Ovary (tissue), 10 donors: ENCODE measurements at places on chromosomes 13 and 19. TPM values are rescaled to one million over a fixed set of nuclear protein-coding genes. Genes with fewer than 3 reads are reported as not detected.

Gene ERICH6B
- not detected for total RNA-seq

Gene DNAAF3
- not detected for total RNA-seq

Gene FRY
- 36.7 TPM for total RNA-seq

Gene CLEC4G
- total RNA-seq = 0.95 TPM

Gene KIR2DL3
- not detected for total RNA-seq

Gene ZNF285
- 2.6 TPM for total RNA-seq

Gene CCDC8
- 82.6 TPM for total RNA-seq

DNA sequence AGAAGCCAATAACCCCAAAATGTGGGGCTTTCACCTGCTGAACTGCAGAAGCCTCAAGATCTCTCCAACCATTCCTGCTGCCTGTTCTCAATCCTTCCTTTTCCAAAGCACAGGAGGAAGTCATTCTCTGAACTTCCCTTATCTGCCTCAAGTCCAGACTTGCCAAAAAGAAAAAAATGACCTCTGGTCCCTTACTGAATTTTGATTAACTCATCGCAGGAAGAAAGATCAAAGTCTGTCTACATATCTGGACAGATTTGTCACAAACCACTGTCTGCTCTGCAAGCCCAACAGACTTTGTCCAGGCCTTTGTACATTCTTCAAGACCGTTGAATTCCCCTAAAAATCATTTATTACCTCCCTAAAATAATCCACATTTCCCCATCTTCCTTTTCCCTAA, 126.5 kb upstream of the NBEA start:
- peaks cover 2% of the 10 kb centered on the region for H3K4me1 ChIP-seq
- H3K4me3 ChIP-seq = no peak overlapping the region
- DNase-seq = no peak
- H3K27me3 ChIP-seq = no peaks in the 10 kb centered on the region

DNA sequence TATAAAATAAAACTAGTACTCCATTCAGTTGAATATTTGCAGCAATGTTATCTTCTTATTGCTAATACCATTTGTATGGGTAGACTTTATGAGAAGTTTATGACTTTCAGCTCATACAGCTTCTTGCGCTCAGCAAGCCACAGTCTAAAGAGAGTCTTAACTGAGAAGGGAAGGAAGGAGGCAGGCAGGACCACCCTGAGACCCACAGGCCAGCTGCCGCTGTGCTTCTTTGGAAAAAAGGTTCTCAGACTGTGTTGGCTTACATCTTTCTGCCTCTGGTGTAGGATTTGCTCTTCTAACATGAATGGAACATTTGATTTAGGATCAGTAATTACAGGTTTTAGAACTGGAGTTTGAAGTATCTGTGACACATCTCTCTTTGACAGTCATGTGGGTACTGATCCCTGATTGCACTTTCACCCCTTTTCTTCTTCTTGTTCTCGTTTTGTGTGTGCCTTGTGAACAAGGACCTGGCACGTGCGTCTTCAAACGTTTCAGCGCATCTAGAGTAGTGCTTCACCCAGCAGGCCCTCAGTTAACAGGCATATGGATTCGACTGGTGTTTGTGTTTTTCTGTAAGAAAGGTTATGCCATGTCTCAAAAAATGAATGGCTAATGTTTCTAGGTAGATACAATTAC, 7.1 kb upstream of the GPR18 start:
- H3K27me3 ChIP-seq = no peaks in the 10 kb centered on the region
- H3K4me3 ChIP-seq = no peak overlapping the region
- H3K36me3 ChIP-seq = no peaks in the 10 kb centered on the region

GRCh38 chr13:27279506-27279905, 8.9 kb downstream of the RASL11A start:
- H3K27me3 ChIP-seq = no peaks in the 10 kb centered on the region
- H3K4me1 ChIP-seq = peaks cover 2% of the 10 kb centered on the region

DNA sequence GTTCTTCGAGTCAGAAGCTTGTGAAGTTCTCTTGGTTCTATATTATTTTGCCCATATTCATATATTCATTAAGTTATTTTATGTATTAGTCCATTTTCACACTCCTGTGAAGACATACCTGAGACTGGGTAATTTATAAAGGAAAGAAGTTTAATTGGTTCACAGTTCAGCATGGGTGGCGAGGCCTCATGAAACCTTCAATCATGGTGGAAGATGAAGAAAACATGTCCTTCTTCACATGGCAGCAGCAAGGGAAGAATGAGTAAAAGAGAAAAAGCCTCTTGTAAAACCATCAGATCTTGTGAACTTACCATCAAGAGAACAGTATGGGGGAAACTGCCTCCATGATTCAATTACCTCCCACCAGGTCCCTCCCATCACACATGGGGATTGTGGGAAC, 182.3 kb downstream of the GPC5 start:
- no peak overlapping the region for H3K4me3 ChIP-seq
- H3K36me3 ChIP-seq = no peaks in the 10 kb centered on the region
- no peak for DNase-seq
- H3K27ac ChIP-seq = no peak overlapping the region
- H3K27me3 ChIP-seq = no peaks in the 10 kb centered on the region

DNA sequence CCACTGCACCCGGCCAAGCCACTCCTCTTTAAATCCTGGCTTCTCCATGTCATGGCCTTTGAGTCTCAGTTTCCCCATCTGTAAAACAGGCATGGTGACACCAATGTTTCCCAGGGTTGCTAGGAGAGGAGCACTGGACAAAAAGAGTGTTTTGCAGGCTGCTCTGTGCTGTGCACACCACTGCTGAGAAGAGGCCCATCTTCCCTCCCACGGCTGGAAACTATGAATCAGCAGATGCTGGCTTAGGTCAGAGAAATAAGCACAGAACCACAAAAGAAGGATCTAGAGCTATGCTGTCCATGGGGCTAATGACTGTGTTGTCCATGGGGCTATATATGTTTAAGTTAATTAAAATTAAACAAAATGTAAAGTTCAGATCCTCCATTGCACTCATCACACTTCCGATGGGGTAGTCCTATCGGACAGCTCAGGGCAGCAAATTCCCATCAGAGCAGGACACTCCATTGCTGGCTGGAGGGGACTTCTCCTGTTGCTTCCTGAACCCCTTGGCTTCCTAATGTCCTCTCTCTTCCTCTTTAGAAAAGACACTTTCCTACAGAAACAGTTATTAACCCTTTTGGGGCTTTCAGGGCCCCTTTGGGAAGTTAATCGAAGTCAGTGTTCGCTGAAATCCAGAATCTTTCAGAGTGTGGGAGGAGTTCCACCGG, 37.1 kb downstream of the TSHZ3 start:
- peaks cover 4% of the 10 kb centered on the region for H3K4me1 ChIP-seq
- H3K27me3 ChIP-seq = no peaks in the 10 kb centered on the region
- H3K4me3 ChIP-seq = no peak overlapping the region

- no peak overlapping the region for H3K27ac ChIP-seq
- DNase-seq = no peak
- peaks cover 2% of the 10 kb centered on the region for H3K4me1 ChIP-seq
- H3K4me3 ChIP-seq = no peak overlapping the region
Measured at GRCh38 chr13:21328201-21328600, 130.9 kb downstream of the ZDHHC20 start.

DNA sequence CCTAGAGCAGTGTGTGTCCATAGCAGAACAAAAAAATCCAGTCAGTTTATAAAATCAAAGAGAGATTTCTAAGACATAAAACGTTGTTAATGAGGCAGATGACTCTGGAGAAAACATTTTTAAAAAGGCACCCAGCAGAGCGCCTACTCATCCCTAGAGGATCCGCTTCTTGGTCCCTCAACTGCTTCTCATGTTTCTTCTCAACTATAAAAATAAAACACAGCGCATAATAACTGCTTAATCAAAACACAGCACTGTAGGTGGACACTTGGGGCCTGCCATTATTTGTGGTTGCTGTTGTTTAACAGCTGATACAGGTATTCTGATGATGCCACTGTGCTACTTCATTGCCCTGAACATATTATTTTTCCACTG, 347.9 kb downstream of the FGF9 start:
- no peaks in the 10 kb centered on the region for H3K36me3 ChIP-seq
- H3K27ac ChIP-seq = no peak overlapping the region
- DNase-seq = no peak
- H3K4me1 ChIP-seq = no peaks in the 10 kb centered on the region
- H3K4me3 ChIP-seq = no peak overlapping the region

DNA sequence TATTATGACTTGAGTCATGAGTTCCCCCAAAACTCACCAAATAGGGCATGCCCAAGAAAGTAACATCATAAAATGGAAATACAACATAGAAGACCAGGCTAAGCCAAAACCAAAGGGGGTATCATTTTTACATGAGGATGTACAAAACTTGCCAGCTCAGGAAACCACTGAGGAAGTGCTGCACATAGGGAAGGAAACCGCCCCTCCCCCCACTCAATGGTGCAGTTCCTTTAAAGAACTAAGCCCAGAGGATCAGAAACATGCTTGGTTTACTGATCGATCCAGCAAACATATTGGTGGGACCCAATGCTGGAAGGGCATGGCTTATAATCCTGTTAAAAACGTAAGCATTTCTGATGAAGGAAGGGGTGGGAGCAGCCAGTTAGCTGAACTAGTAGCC, 4.2 kb upstream of the ZNF486 start:
- no peaks in the 10 kb centered on the region for H3K4me1 ChIP-seq
- H3K36me3 ChIP-seq = no peaks in the 10 kb centered on the region
- no peak for DNase-seq

DNA sequence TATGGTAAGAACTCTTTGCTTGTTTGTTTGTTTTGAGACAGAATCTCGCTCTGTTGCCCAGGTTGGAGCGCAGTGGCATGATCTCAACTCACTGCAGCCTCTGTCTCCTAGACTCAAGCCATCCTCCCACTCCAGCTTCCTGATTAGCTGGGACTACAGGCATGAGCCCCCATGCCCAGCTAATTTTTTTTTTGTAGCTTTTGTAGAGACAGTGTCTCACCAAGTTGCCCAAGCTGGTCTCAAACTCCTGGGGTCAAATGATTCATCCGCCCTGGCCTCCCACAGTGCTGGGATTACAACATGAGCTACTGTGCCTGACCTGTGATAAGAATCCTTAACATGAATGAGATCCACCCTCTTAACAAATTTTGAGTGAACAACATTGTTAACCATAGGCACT, 183.9 kb upstream of the TSHZ3 start:
- no peaks in the 10 kb centered on the region for H3K27me3 ChIP-seq
- no peak overlapping the region for H3K27ac ChIP-seq
- DNase-seq = no peak
- no peaks in the 10 kb centered on the region for H3K4me1 ChIP-seq
- H3K36me3 ChIP-seq = no peaks in the 10 kb centered on the region

- no peaks in the 10 kb centered on the region for H3K36me3 ChIP-seq
- DNase-seq = no peak
- no peak overlapping the region for H3K4me3 ChIP-seq
- H3K4me1 ChIP-seq = no peaks in the 10 kb centered on the region
- no peak overlapping the region for H3K27ac ChIP-seq
Measured at GRCh38 chr13:114264886-114265611, 16.4 kb upstream of the UPF3A start.

GRCh38 chr19:48804496-48804895, 6.3 kb downstream of the BCAT2 start:
- no peaks in the 10 kb centered on the region for H3K27me3 ChIP-seq
- no peak overlapping the region for H3K27ac ChIP-seq
- H3K36me3 ChIP-seq = no peaks in the 10 kb centered on the region
- H3K4me1 ChIP-seq = peaks cover 5% of the 10 kb centered on the region

DNA sequence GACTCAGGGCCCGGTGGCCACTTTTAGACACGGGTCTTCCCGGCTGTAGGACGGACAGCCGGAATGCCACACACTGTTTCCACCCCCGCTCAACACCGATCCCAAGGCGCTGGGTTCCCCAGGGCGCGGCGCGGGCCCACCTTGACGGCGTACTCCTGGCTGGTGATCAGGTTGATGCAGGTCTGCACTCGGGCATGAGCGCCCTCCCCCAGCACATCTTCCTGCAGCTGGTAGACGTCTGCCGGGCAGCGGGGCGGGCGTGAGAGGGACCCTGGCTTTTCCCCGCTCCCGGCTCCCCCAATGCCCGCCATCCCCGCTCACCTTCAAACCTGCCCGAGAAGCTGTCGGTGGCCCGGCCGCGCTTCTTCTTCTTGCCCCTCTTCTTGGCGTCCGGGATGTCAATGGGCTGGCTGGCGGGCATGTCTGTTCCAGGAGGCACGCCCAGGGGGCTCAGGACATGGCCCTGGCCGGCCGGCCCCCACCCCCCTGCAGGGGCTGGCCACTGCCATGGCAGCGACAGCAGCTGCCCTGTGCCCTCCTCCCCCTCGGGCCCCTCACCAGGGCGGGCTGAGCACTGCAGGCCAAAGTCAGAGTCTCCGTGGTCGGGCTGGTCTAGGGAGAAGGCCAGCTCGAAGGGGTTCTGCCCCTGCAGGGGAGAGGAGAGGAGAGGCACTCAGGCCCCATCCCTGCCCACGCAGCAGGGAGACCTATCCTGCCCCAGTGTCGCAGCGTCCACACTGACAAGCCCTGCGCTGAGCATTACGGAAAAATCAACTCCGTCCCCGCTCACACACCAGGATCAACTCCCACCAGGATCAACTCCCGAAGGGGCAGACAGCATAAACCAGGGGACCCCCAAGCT, 4.8 kb downstream of the MKNK2 start:
- H3K27me3 ChIP-seq = no peaks in the 10 kb centered on the region
- no peak for DNase-seq
- H3K27ac ChIP-seq = no peak overlapping the region
- no peaks in the 10 kb centered on the region for H3K36me3 ChIP-seq

DNA sequence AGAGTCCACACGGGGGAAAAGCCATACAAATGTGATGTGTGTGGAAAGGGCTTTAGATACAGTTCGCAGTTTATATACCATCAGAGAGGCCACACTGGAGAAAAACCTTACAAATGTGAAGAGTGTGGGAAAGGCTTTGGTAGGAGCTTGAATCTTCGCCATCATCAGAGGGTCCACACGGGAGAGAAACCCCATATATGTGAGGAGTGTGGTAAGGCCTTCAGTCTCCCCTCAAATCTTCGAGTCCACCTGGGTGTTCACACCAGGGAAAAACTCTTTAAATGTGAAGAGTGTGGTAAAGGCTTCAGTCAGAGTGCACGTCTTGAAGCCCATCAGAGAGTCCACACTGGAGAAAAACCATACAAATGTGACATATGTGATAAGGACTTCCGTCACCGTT, 23.3 kb upstream of the ZNF233 start:
- no peaks in the 10 kb centered on the region for H3K27me3 ChIP-seq
- no peak for DNase-seq
- H3K4me1 ChIP-seq = no peaks in the 10 kb centered on the region

GRCh38 chr19:2495130-2495641, 19.3 kb downstream of the GADD45B start:
- DNase-seq = peak; percentile 69
- peak overlapping the region; percentile 51 for H3K4me3 ChIP-seq
- H3K27me3 ChIP-seq = no peaks in the 10 kb centered on the region
- H3K27ac ChIP-seq = no peak overlapping the region
